Activated CD4-positive, alpha-beta memory T cell treated with anti-CD3 and anti-CD28 coated beads, Interleukin-2, amount 10 ng/mL, durations not matched to agents 7 days and 5 days (primary cell): ENCODE measurements at places on chromosomes 12 and 14. TPM values are rescaled to one million over a fixed set of nuclear protein-coding genes. Genes with fewer than 3 reads are reported as not detected.

DNA sequence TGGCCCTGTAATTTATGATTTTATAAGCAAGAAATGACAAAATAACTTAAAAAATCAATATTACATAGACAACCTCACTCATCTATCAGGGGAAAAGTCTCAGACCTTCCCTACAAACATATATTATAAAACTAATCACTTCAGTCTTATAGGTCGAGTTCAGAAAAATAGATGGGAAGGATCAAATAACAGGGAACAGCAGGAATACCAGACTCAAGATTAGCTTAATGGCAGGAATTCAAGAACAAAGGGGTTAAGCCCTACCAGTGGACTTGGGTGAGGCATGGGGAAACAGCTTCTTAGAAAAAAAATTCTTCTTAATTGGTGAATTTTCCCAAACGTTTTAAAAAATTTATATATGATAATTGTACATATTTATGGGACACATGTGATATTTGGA is 51.6 kb upstream of the CRY1 start:
- no peak for DNase-seq

TRPV4 gene
- not detected for total RNA-seq

GRCh38 chr12:40566271-40566670 is 126.0 kb upstream of the CNTN1 start:
- DNase-seq = no peak

ADAMTS20 gene
- total RNA-seq = not detected

GRCh38 chr12:107317751-107318555 is 224.6 kb upstream of the CRY1 start:
- peak; percentile 91 for DNase-seq

GRCh38 chr12:120639771-120640721 is at the start of gene CABP1:
TSS of gene CABP1 (plus strand) at chr12:120640626. CDS start at chr12:120640686, 60 bp downstream.
- peak; percentile 54 for DNase-seq

CCDC177 gene
- not detected for total RNA-seq

- no peak for DNase-seq
Measured at GRCh38 chr12:41019461-41019860, 168.7 kb upstream of the PDZRN4 start.

OVCH1 gene
- not detected for total RNA-seq

DNA sequence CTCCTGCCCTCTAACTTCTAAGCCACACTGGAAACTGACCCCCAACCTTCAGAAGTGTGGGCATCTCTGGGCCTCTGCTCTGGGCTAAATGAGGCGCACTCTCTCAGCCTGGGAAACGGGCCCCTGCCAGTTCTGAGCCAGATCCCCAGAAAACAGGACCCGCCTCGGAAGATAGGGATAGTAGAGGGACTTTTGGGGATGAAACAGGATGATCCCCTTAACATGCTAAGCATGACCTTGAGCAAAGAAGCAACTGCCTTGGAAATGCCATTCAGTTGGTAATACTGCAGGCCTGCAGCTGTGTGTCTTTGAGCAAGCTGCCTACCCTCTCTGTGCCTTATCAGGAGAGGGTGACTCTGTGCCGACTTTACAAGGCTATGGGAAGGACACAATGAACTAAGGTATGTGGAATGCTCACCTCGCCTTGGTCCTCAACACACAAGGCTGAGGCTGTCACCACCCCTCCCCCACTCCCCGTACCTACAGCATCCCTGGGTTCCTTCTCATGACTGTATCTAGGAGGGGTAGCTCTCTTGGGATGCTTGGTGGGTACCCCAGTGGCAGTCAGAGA is 54.0 kb downstream of the NCOR2 start:
- no peak for DNase-seq

DNA sequence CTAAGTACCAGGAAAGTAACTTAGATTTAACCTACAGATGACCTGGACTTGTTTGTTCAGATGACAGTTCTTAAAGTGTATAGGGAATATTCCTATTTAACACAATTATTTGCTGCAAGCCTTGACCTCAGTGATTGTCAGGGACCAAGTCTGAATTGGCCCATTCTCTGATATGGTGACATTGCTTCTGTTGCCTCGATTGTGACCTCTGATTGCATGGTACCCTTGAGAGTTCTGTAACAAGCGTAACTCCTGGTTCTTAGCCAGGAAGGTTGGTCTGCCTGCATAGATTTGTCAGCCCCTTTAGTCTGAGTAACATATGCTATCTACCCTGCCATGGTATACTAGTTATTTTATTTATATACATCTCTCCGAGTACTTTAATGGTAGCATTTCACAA is 93.8 kb upstream of the ALX1 start:
- no peak for DNase-seq

DNA sequence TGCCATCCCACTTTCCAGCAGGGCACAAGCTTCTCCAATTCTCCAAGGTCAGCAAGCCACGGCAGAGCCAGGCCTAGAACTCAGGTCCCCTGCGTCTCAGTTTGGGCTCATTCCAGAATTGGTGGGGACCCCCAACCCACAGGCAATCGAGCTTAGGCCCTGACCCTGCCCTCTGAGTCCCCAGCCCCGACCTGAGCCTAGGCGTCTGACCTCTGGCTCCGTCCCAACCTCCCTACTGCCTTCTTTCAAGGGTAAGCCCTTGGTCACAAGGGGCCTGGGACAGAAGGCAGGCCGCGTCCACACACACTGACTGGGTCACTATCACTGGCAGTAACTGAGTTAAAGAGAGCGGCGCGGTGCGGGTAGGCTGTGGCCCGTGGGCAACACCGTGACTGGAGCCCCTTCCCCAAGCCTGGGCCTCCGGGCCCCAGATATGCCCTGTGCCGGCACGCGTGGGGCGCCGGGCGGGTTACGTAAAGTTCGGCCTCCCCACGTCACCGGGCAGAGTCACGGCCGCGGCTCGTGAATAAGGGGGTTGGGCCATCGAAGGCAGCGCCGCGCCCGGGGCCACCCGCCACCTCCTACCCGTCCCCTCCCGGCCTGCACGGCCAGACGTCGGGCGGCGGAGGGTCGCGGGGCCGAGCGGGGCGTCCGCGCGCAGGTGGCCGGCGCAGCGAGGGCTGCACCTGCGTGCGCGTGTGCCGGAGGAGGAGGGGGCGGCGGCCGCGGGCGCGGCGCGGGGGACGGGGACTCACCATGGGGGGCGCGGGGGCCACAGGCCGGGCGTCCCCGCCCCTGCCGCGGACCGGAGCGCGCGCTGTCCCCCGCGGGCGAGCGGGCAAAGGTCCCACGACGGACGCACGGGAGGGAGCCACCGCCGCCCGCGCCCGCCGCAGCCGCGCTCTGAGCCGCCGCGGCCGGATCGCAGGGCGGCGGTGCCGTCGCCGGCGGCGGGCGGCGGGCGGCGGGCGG is 516 bp downstream of the ANKRD9 start:
- no peak for DNase-seq

SPTB gene
- 0.08 TPM for total RNA-seq

DNA sequence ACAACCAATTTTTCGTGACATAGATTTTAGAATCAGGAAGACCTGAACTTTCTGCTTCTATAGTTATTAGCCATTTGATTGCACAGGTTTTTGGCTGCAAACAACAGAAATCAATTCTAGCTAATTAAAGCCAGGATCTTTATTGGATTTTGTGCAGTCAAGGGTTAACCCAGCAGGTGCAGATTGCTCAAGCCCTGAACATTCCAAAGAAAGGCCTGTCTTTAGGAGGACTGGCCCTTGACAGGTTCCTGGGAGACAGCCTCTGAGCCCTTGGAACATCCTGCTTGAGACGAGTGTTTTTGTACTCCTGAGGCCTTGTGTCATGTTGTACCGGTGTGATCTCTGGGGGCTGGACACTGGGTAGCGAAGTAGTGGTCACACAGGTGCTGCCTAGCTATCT is 174.6 kb downstream of the PTCSC3 start:
- no peak for DNase-seq

GRCh38 chr14:104980611-104981531 is 2.7 kb upstream of the AHNAK2 start:
- DNase-seq = no peak

DNA sequence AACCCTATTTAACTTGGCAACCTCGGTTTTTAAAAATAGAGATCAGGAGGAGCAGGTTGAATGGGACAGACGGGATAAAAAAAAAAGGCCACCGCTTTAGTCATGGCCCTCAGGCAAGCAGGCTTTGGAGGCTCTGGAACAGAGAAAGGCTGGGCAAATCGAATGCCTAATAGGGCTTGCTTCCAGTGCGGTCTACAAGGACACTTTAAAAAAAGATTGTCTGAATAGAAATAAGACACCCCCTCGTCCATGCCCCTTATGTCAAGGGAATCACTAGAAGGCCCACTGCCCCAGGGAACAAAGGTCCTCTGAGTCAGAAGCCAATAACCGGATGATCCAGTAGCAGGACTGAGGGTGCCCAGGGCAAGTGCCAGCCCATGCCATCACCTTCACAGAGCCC is 265.8 kb downstream of the CPNE8 start:
- no peak for DNase-seq

CLEC1B gene
- total RNA-seq = not detected

- no peak for DNase-seq
Measured at GRCh38 chr14:75636100-75636692, 24.5 kb downstream of the ERG28 start.

DNA sequence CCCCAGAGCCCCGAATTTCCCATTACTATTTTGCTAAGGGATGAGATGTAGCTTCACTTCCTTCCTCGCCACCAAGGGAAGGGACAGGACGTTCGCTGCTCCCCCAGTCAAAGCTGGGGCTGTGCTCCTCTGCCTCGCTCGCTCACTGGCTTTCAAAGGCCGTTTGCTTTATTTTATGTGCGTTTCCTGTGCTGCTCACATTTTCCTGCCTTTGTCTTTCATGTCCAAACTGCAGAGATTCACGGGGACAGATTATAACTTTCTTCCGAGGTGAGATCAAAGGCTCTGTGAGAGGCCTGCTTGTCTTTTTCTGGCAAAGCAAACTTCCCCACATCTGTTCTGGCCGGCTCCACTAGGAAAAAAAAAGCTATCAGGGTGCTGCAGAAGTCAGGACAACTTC is 76.0 kb upstream of the FZD10 start:
- no peak for DNase-seq

GRCh38 chr12:57226588-57227314 is 2.8 kb upstream of the SHMT2 start:
- DNase-seq = no peak

GRCh38 chr12:102426599-102427542 is 53.5 kb downstream of the IGF1 start:
- DNase-seq = no peak

- DNase-seq = no peak
Measured at GRCh38 chr12:44078273-44078672, 242.4 kb downstream of the TMEM117 start.
